Esophagus squamous epithelium (tissue), 5 donors: ENCODE measurements at places on chromosomes 1 and 21. TPM values are rescaled to one million over a fixed set of nuclear protein-coding genes. Genes with fewer than 3 reads are reported as not detected.

DNA sequence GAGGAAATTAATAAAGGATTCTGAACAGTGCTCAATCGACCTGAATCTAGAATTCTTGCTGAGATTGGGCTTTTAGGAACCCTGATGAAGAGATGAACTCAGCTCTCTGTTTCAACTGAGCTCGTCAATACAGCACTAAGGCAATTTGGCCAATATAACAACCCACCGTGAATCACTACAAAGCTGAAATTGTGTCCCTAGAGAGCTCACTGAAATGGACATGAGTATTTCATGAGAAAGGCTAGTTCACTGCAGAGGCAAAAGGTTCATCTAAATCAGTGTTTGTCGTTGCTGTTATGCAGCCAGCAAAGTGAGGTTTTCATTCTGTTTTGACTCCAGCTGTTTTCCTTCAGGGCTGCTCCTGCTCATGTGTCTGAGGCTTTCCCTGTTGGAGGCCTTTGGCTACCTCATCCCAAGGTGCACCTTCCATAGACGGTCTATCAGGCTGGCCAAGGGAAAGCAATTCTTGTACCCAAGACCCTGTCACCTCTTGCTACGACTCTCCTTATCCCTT lies 83.5 kb downstream of the URB2 start:
- H3K27me3 ChIP-seq, result no peaks in the 10 kb centered on the region
- no peak overlapping the region for H3K27ac ChIP-seq
- no peak overlapping the region for H3K4me3 ChIP-seq
- no peaks in the 10 kb centered on the region for H3K4me1 ChIP-seq
- H3K36me3 ChIP-seq, result no peaks in the 10 kb centered on the region

The RBM11 gene
- total RNA-seq, result 1.7 TPM

GRCh38 chr1:68361346-68361910 lies 88.3 kb downstream of the RPE65 start:
- H3K27me3 ChIP-seq, result no peaks in the 10 kb centered on the region
- H3K4me3 ChIP-seq, result no peak overlapping the region
- no peak overlapping the region for H3K27ac ChIP-seq
- no peaks in the 10 kb centered on the region for H3K36me3 ChIP-seq
- DNase-seq, result no peak

DNA sequence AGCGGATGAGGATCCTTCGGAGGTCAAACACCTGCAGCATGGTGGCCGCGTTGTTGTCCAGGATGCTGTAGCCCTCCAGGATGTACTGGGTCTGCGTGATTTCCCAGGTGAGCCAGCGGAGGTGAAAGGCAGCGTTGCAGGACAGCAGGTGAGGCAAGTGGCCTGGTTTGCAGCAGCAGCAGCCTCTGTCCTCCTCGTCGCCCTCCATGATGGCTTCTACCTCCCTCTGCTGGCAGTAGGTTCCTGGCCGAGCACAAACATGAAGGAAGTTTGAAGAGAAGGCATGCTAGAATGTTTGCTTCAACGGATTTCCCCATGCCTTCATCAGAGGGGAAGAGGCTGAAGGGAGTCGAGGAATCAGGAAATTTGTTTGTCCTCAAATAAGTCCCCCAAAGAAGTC lies 74.7 kb downstream of the NTPCR start:
- H3K4me3 ChIP-seq, result no peak overlapping the region
- no peaks in the 10 kb centered on the region for H3K4me1 ChIP-seq

The DIP2A gene
- total RNA-seq, result 40.3 TPM
